ENCODE measurements at places on chromosomes 3 and 15.

DNA sequence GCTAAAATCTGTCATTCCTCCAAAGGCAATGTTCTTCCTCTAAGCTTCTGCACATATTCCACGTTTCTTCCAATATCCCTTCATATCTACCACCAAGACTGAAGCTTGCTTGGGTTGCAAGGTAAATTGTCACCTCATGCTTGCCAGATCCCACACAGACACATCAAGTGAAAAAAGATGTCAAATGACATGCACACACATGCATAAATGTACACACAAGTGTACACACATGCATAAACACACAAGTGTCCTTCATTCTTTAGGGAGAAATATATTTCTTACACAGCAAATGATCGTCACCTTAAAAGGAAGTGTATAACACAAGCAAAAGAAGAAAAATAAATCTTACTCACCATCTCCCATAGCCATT is 59.4 kb downstream of the CLASP2 start:
- DNase-seq: no peak

DNA sequence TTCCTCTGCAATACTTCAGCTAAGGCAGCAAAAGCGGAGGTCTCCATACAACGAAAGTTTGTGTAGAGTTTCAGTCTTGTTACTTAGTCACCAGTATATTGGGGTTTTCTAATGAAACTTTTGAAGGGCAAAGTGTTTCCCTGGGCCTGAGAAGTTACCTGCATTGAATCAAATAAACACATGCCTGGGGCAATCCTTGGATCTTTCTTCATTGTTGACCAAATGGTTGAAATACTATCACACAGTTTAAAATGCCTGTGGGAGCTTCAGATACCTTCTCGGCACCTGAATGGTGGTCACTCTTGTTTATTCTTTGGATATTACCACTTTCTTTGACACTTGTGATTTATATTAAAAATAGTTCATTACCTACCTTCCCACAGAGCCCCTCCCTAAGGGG is 988 bp upstream of the CHSY1 start:
- no peak for DNase-seq

DNA sequence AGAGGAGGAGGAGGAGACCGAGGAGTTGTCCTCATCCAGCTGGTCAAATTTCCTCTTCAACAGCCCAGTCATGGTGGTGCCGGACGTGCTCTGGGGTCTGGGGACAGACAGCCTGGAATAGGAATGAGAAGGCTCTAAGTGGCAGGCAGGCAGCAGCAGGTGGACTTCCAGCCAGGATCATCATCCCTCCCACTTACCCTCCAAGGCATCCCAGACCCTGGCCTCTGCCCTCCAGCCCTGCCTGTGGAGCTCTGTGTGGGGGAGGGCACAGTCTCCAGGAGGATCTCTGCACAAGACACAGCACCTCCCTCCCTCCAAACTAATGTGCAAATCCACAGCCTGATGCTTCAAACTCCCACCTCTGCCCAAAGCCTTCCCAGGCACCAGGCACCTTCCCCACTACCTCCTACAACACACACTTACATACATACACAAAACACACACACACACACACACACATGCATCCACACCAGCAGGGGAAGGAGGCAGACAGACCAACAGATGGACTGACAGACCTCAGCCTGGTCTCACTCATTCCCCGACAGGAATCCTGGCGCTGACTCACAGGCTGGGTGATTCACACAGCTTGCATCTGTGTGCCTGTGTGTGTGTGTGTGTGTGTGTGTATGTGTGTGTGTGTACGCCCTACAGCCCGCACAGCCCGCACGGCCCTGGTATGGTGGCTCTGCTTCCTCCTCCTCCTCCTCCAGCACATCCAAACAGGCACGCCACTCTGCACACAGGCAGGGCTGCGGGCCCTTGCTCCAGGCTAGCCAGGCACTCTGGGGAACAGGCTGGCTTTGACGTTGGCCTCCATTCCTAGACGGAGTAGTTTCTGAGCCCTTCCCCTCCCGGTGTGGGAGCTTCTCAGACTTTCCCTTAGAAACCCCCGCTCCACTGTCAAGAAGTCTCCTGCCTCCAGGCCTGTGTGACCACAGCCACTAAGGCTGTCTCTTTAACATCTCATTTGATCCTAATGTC is 6.5 kb downstream of the CSRNP1 start:
- no peak for DNase-seq

- no peak for DNase-seq
These were observed 11.8 kb upstream of the SLC2A2 start for GRCh38 chr3:171038342-171038741.

- no peak for DNase-seq
These were observed 835 bp downstream of the MEIS2 start for GRCh38 chr15:37099319-37100108.

DNA sequence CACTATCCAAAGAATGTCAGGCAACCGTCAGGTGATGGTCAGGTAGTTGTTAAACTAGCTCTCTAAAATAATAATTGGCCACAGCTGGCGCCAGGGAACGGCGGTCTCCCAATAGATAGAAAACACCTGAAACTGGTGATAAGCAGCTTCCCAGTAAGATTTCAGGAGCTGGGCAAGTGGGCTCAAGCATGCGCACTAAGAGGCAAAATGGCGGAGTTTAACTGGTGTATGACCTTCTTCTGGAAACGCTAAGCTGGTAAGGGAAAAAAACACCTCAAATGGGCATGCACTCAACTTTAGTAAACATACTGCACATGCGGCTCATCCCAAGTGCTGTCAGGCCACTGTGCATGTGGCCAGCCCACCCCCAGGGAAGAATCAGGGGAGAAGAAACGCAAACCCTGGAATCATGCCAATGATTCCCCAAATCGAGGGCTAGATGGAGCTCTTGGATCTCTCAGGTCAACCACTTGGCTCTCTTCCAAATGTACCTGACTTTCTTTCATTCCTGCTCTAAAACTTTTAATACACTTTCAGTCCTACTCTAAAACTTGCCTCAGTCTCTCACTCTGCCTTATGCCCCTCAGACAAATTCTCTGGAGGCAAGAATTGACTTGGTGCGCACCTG is 195.0 kb downstream of the ZNF621 start:
- no peak for DNase-seq

DNA sequence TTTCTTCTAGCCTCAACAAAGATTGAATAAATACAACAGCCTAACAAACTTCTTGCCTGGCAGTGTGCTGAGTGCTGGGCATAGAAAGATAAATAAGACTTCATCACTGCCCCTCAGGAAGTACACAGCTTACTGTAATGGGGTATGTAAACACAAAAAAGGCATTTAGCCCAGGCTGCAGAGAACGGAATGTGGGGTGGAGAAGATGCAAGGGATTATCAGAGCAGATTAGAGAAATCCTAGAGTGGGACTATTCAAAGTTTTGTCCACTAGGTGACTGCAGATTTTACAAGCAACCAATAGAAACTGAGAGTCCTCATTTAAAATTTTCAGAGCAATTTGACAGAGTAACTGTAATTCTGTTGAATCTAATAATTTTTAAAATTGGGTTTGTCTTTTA is 35.4 kb upstream of the TSC22D2 start:
- no peak for DNase-seq

- DNase-seq: no peak
These were observed 7.6 kb downstream of the RAB6B start for GRCh38 chr3:133887803-133888703.

DNA sequence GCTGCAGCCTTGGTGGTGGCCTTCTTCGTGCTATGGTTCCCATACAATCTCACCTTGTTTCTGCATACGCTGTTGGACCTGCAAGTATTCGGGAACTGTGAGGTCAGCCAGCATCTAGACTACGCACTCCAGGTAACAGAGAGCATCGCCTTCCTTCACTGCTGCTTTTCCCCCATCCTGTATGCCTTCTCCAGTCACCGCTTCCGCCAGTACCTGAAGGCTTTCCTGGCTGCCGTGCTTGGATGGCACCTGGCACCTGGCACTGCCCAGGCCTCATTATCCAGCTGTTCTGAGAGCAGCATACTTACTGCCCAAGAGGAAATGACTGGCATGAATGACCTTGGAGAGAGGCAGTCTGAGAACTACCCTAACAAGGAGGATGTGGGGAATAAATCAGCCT is 10.4 kb downstream of the CYP8B1 start:
- no peak for DNase-seq

- DNase-seq: no peak
These were observed 154.1 kb downstream of the WNT5A start for GRCh38 chr3:55333046-55333445.

- DNase-seq: no peak
These were observed 56.7 kb upstream of the MCF2L2 start for GRCh38 chr3:183485093-183485492.

DNA sequence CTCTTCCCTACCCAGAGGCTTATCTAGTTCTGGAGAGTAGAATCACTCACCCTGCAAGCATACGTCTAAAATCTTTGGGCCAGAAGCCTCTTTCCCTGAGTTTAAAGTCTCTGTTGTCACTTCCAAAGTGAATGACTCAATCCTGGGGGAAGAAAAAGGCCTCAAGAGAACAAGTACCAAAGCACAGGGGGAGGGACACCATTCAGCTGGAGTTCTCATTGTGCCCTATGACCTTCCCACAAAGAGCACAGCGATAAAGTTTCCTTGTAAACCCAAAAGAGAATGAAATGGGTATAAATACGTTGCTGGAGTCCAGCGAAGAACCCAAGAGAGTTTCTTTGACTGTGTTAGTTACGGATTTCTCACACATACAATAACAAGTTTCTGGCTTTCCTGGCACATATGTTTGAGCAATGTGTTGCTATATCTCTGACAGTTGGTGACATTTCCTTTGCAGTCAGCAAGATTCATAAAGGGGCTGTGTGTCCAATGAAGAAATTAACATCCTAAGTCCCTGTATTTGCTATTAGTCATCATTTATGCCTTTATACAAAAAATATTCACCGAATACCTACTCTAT is 107.3 kb upstream of the PTPRG start:
- DNase-seq: no peak

DNA sequence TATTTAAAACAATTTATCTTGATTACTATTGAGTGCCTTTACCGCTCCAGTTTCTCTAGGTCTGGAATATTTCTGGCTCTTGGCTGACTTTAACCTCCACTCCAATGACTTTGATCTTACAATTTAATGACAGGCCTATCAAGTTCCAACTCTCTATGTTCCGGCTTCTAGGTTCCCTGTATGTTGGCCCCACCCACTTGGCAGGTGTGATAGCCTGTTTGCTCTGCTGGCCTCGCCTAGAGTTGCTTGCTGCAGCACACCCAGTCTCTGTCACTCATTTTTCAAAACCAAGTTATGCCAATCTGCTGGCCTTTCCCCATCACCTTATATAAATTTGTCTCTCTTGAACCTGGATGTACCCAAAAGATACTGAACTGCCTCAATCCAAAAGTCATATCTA is 428.0 kb downstream of the ROBO1 start:
- DNase-seq: no peak

DNA sequence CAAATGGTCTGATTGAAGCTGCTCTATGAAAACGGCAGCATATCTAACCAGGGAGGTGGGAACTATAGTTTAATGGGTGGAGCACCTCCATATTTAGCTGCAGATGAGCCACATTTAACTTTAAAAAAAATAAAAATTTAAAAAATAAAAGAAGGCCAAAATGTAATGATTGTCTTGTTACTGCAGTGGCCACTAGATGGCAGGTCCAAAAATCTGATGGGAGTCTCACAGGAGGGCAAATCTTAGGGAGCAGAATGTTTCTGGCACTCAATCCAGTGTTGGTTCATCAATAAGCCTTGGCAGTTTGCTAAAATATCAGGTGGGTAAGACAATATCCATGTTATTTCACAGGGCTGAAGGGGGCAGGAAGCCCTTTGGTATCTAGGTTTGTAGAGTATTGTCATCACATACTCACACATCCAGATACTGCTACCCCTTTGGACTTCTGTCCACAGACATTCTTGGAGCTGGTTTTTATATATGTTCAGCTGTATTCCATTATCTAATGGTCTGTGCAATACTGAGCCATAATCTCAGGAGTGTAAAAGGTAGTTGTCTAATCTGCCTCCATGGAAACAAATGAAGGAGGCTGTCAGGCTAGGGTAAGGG is 233.3 kb downstream of the TIGIT start:
- DNase-seq: no peak

- no peak for DNase-seq
These were observed 603.4 kb upstream of the GBE1 start for GRCh38 chr3:82364827-82365226.

GRCh38 chr3:112498914-112499711 is at the start of gene BTLA:
Gene BTLA (minus strand): TSS chr3:112499472. CDS start chr3:112499358, 114 bp downstream.
- no peak for DNase-seq

DNA sequence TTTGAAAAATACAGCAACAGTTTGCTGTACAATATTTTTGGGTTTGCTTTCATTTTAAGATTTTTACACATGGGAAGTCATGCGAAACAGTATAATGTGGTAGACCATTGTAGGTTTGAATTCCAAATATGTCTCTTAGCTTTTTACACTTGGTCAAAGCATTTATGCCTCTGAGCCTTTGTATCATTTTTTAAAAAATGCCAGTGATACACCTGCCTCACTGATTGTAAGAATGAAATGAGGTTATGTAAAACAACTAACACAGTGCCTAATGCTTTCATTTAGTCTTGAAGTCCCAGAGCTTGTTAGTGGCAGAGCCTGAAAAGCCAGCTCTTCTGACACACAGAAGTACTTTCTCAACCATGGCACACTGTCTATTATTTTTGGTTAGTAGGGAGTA is 202.0 kb downstream of the UBE2E2 start:
- DNase-seq: no peak

DNA sequence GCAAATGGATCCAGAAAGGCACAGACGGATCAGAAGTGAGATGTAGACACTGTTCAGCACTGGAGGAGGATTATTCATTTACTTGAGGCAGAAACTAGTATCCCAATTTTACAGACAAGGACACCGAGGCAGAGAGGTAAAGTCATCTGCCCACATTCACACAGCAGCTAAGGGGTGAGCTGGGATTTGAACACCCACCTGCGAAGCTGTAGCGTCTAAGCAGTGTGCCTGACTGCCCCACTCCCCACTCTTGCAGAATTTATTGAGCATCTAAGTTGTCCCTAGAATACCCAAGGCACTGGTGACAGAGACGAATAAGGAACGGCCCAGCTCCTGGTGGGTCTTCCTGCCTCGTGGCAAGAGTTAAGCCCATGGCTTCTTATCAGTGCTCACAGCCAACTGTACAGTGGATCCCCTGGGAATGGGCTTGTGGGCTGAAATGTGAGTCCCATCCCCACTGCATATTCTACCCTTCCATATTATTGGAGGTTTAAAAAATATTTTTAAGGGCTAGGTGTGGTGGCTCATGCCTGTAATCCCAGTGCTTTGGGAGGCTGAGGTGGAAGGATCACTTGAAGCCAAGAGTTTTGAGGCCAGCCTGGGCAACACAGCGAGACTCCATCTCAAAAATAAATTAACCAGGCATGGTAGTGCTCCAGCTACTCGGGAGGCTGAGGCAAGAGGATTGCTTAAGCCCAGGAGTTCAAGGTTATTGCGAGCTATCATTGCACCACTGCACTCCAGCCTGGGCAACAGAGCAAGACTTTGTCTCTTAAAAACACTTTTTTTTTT is 77.6 kb downstream of the IQSEC1 start:
- DNase-seq: no peak

GRCh38 chr3:155001289-155002010 is 78.7 kb upstream of the MME start:
- no peak for DNase-seq
